ENCODE measurements at places on chromosomes 2 and 18.
A peak's percentile ranks its signal among the peaks of the same experiment; 100 is the strongest.

- DNase-seq = no peak
Measured at GRCh38 chr2:98308532-98308931, 37.7 kb upstream of the CNGA3 start.

DNA sequence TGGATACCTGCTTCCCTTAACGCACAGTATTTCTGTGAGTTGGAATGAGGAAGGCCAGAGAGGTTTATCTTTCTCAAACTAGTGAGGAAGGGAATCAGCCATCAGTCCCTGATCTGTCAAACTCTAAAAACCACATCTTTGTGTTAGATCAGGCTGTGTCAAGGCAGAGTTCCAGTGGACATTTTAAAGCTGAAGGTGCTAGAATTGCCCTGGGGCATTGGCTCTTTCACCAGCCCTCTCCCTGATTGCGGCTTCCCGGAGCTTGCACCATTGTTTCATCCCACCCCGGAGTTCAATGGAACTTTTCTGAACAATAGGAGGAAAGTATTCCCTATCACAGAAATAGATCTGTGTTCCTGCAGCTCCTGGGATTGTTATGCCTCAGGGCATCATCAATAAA lies 110.2 kb downstream of the RNF144A start:
- no peak for DNase-seq

GRCh38 chr2:144431392-144431783 lies 88.5 kb downstream of the ZEB2 start:
- no peak for DNase-seq

GRCh38 chr18:3529601-3530000 lies 79.6 kb downstream of the TGIF1 start:
- DNase-seq = no peak

DNA sequence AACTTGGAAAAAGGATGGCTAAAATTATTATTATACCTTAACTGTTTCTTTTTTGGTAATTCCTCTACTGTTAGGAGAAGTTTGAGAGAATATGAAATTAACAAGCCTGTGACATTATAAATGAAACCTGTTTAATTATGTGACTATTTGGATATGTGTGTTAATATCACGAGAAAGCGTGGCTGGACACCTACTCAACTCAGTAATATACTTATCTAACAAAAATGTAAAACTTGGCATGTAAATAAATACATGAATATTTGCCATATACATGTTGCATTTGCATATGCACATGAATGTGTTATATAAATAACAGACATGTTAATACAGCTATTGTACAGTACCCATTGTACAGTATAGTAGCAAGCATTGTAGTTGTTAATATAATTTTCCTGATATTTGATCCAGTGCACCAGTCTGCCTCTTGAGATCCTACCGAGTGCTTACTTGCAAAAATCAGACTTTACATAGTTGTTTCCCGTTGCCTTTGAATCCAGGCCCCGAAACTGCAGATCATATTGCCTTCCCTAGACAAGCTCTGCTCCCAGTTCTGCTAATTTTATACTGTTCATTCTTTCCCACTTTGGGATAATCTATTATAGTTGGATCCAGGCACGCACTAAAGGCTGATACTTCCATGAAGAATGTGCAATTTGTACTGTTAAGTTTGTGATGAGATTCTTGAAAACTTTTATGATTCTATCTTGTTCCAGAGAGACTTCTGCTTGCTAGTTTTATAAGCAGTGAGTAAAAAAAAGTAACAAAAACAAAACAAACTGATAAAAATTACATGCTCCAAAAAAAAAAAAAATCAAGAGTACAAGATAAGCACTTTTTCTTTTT lies 395.6 kb downstream of the ARHGAP15 start:
- DNase-seq = no peak

GRCh38 chr2:76288598-76288997 lies 577.9 kb upstream of the GCFC2 start:
- DNase-seq = no peak

- no peak for DNase-seq
Measured at GRCh38 chr2:236623816-236624215, 54.2 kb downstream of the ACKR3 start.

DNA sequence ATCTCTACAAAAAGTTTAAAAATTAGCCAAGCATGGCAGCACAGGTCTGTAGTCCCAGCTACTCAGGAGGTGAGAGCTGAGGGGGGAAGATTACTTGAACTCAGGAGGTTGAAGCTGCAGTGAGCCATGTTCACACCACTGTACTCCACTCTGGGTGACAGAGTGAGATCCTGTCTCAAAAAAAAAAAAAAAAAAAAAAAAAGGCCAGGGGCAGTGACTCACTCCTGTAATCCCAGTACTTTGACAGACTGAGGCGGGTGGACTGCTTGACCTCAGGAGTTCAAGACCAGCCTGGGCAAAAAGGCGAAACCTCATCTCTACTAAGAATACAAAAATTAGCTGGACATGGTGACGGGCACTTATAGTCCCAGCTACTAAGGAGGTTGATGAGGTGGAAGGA lies 37.0 kb downstream of the PUM2 start:
- no peak for DNase-seq

GRCh38 chr2:26606847-26607190 lies 34.3 kb downstream of the CIB4 start:
- DNase-seq = no peak

GRCh38 chr18:6397931-6398566 lies 16.7 kb downstream of the L3MBTL4 start:
- DNase-seq = no peak

DNA sequence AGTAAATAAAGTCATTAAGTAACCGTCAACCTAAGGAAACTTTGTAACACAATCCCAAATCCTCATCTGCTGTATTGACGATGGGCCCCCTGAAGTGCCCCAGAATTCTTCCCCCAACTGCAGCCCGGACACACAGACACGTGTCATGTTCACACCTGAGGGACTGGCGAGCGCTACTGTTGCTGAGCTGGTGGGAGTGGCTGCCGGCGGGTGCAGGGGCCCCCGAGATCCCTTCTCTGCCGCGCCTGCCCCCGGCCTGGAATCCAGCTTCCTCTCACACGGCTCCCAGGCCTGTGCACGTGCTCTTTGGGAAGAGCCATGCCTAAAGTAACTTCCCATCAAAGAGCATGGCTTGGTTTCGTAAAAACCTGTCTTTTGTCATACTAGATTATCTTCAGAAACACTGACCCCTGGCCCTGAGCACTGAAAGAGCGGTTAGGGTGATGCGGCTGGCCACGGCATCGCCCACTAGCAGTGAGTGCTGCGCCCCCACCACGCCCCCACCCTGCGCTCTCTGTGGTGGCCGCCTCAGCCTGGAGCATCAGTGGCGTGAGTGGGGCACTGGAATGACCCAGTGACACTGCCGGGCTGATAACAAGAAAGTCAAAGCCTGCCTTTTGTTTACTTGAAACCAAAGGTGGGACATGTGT lies 56.0 kb downstream of the ADI1 start:
- no peak for DNase-seq

GRCh38 chr2:94982156-94982555 lies 43.4 kb upstream of the MAL start:
- DNase-seq = no peak

GRCh38 chr2:208489687-208490086 lies 83.1 kb downstream of the PTH2R start:
- no peak for DNase-seq

- DNase-seq = peak; percentile 25
Measured at GRCh38 chr2:118855451-118856279, 8.2 kb upstream of the EN1 start.

- no peak for DNase-seq
Measured at GRCh38 chr2:204681412-204681811, 136.1 kb downstream of the PARD3B start.

- no peak for DNase-seq
Measured at GRCh38 chr18:13257361-13257980, 38.9 kb downstream of the LDLRAD4 start.

DNA sequence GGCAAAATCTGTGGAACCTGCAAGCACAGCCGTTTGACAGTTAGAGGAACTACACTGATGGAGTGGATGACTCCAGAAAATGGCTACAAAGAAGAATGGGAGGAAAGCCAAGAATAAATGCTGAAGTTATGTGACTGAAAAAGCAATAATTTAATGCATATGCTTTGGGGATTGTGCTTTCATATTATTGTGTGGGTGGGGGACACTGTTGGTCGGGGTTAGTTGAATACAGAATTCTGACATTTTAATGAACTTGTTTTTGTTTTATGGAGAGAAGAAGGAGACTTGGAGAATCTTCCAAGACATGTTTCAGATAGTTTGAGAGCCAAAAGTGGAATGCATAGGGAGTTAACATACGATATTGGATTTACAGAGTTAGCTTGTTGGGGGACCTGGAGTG lies 68.5 kb downstream of the NRP2 start:
- DNase-seq = no peak

GRCh38 chr2:206354129-206354528 lies 79.7 kb downstream of the ZDBF2 start:
- DNase-seq = no peak

GRCh38 chr2:127672341-127673224 lies 2.7 kb downstream of the LIMS2 start:
- DNase-seq = no peak

- no peak for DNase-seq
Measured at GRCh38 chr2:61993422-61994024, 88.0 kb downstream of the COMMD1 start.

GRCh38 chr2:84319581-84319980 lies 139.5 kb downstream of the SUCLG1 start:
- DNase-seq = no peak

DNA sequence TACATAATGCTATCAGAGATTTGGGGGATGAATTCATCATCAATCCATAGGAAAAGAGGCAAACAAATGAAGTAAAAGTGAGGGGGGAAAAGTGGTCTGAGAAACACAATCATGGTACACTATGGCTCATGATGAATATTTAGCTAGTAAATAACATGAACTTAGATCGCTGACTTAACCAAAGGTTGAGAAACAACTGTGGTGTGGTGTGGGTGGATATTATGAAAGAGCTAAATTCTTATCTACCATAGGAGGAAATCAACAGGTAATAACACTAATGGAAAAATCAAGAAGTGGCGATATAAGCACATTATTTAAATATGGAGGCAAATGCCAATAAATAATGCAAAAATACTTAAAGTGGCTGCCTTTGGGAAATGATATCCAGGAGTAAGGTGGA lies 12.2 kb upstream of the TPRKB start:
- DNase-seq = no peak

DNA sequence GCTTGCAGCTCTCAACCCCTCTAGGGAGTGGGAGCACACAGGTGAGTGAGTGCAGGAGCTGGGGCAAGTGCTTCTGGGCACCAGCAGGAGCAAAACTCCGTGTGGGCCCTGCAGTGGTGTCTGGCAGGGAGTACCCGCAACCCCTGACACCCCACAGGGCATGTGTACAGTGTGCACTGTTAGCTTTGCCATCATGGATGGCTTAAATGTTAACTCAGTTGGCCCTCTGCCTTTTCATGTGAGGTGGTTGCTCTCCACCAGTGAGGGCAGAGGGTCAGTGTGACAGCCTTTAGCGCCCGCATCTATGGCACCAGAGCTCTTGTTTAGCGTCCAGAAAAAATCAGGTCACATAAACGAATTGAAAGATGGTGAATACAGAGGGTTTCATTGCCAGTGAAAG lies 92.7 kb downstream of the TPGS2 start:
- DNase-seq = no peak

DNA sequence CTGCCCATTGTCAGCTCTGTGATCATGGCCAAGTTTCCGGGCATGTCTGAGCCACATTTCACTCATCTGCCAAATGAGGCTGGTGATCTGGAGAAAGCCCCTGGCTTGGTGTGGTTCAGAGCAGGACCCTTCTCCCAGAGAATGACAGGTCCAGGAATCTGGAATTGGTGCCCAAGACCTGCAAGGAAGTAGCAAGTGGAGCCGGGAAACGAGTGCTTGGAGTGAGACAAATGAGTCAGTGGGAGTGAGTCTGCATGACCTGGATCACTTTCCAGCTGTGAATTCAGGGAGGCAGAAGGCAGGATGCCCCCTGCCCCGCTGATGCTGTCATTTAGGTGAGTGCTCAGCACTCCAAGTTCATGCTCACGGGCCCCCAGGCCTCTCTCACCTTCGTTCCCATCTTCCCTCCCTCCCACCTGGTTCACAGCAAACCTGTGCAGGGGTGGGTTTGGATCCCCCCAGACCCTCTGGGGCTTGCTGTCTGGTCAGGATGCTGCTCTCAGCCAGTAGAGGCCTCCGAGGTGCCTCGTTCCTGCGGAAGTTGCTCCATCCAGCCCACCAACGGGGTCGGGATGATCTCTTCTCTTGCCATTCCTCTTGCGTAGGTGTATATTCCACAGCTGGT lies 104.4 kb downstream of the INHBB start:
- no peak for DNase-seq

GRCh38 chr18:8286303-8286702 lies 322.9 kb upstream of the RAB12 start:
- DNase-seq = no peak

GRCh38 chr2:145851730-145852129 lies 1331.8 kb upstream of the ZEB2 start:
- DNase-seq = no peak

DNA sequence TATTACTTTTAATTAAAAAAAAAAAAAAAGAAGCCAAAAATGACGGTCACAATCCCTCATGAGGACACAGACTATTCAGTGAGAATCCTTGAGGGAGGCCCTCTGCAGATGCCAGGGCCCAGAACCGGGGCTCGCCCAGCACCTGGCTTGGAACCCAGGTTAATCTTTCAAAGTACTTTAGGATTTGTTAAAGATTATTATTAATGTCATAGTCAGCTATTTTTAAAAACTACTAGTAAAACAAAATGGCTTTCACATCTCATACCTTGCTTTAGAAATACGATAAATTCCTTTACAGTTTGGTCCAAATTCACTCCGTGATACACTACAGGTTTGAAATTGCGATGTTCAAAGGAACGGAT lies 27.1 kb downstream of the C2orf76 start:
- no peak for DNase-seq

- no peak for DNase-seq
Measured at GRCh38 chr2:173298536-173299097, 56.1 kb upstream of the CDCA7 start.

DNA sequence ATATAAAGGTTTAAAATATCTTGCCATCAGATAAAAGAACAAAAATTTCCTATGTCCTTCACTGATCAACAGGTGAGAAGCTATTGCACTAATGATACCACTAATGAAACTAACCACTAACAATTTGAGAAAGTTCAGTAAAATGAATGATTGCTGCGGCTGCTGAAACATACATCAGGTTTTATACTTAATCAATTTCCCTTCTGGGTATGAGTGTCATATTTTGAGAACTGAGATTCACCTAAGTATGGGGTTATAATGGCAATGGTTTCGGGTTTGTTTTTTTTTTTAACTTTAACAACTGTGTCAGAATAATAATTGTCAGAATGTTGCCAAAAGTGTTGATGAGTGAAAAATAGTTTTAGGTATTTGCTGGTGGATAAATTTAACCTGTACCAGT lies 151.3 kb upstream of the SLC39A10 start:
- no peak for DNase-seq

- DNase-seq = no peak
Measured at GRCh38 chr2:40433736-40434135, 18.2 kb downstream of the SLC8A1 start.

DNA sequence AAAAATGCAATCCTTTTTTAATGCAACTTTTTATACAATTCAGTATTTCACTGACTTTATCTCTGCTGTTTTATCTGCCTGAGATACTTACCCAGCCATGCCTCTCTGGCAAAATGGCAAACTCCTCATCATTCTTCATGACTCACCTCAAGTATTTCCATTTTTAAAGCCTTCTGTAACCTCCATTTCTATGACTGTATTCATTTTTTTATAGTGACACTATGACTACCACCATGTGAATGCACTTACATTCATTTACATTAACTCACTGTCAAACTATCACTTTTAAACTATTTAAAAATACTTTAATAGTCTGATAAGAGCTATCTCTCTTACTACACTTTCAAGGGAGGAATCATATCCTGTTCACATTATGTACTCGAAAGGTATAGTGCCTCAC lies 99.4 kb upstream of the SCN7A start:
- no peak for DNase-seq

- no peak for DNase-seq
Measured at GRCh38 chr2:237497838-237498186, 10.8 kb downstream of the MLPH start.

Data from esophagus squamous epithelium (tissue), 5 donors.